ENCODE measurements at places on chromosomes 13 and 19.

GRCh38 chr13:112626124-112626523, 38.2 kb upstream of the TUBGCP3 start:
- no peak for DNase-seq

DNA sequence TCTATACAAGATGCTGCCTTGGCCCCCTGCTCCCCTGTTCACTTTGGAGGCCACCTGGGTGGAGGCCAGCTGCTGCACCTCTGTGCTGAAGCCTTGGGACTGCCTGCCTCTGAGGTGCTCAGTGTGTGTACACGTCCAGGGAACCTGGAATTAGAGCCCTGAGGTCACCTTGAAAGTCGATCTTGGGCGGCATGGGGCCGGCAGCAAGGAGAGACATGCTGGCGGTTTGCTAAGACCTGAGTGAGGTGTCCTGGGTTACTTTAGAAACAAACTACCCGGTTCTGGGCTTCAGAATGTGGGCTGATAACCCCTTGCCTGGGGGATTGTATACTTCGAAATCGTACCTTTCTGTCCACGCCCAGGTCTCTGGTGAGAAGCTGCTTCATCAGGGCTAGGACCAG, 25.5 kb downstream of the TSSK6 start:
- DNase-seq: no peak

GRCh38 chr13:45481688-45482087, 16.9 kb downstream of the COG3 start:
- no peak for DNase-seq

GRCh38 chr13:28137596-28137995, 749 bp upstream of the PAN3 start:
- DNase-seq: no peak

- DNase-seq: no peak
Measured at GRCh38 chr13:88948501-88948900, 1277.3 kb downstream of the SLITRK5 start.

DNA sequence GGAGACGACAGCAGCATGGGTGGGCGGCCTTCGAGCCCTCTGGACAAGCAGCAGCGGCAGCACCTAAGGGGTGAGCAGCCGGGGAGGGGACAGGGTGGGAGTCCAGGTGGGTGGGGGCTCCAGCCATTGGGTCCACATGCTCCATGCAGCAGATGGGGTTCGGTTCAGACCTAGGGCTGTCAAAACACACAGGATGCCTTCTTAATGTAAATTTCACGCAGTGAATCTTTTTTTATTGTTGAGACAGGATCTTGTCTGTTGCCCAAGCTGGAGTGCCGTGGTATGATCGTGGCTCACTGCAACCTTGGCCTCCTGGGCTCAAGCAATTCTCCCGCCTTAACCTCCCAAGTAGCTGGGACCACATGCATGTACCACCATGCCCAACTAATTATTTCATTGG, 15.9 kb downstream of the PGLS start:
- no peak for DNase-seq

DNA sequence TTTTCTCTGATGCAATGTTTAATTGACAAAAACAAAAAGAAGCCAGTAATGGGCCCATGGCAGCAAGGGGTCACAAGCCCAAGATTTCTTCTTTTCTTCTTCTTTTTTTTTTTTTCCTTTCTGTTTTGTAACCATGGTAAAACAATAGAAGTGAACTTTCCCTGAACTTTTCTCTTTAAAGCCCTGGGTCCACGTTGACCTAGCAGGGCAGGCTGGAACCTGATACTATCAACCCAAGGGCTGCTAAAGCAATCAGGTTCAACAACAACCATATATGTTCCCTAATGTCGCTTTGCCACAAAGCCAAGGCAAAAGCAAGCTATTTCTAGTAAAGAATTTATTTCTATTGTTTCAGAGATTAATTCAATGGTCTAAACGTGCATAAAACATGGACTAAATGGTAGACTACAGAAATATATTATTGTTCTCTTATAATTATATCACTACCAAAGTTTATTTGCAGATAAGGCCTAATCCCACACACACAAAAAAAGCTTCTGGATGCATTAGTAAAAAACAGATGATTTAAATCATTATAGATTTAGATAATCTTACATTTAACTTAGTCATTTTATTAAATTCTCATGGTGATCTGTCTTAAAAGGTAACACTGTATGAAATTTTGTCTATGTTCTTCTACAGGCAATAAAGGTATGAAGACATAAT, 153.9 kb downstream of the DACH1 start:
- peak; percentile 60 for DNase-seq

DNA sequence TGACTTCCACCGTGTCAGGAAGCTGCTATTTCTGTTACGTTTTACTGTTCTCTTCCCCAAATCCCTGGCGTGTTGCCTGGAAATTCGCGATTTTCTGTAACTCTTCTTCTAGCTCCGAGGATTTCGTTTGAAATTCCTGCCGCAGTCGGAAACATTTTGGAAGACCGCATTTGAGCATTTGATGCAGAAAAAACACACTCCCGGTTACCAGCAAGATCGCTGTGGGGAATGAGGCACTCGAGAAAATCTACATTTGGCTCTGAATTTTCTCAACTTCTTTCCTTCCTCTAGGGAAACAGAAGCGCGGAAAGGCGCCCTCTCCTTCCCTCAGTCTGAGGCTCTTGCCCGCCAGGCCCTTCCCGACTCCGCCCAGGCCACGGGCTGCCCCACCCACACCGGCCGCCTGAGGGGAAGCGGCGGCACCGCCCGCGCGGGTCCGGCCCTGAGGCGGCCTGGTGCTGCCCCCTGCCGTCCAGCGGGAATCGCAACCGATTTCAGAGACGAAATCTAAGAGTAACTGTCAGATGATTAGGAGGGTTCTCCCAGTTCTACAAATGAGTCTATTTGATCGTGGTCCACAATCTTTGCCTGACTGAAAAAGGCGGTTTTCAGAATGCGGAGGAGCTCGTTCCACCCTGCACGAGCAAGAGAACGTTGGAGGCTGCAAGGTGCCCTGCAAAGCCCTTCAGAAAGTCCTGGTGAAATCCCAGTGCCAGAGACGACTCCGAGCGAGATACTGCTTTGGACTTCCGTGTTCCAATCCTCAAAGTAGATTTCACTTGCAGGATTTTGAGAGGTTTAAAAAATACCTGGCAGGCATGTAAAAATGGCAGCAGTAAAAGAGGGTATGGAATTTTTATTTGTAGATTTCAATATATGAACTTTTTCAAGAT, 18.4 kb upstream of the TUBGCP3 start:
- DNase-seq: peak; percentile 98

DNA sequence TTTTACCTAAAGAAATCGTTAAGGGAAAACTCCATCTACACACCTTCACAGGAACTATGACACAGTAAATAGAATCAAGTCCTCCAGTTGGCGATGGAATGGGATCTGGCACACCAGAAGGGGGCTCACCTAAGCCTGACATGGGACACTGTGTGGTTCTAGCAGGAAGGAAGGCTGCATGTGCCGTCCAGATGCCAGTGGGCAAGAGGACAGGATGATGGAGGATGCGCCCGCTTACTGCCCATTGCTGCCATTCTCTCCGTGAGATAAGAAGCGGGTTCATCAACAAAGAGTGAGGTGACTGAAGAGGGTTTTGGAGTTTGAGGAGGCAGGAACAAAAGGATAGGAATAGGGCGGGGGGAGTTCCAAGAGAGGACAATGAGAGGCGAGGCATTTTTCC, 2.9 kb upstream of the CYP2F1 start:
- no peak for DNase-seq

GRCh38 chr13:90689111-90689510, 658.4 kb upstream of the MIR17HG start:
- no peak for DNase-seq

DNA sequence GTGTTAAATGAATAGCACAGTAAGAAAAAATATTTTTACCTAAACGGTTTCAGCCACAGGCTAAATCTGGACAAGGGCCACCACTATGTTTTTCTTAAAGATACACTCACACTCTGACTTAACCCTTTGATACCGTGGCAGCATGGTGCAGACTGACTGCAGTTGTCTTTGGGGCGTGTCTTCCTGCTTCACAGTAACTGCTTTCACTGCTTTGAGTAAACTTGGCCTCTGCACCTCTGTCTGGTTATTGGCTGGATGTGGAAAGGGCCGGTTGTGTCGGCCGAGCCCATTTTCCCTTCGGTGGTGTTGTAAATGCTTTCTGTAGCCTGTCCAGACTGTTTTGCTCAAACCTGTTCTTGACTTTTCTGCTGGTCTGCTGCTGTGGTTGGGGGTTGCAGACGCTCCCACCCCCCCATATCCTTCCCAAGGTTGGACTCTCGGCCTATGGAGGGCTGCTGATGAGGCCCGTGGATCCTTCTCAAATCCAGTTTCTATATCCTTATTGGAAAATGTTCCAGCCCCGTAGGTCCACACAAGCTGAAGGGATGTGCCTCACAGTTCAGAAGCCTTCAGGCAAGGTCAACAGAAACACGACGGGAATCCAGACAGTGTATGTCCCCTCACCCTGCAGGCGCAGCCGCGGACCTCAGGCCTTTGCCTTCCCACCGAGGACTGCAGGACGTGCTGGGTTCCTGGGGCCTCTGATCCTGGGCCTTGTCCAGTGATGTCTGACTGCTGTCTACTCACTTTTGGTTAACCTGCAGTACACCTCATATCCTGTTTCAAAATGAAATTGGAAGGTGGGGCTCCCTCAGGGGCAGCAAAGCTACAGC, 90.2 kb upstream of the RNF113B start:
- no peak for DNase-seq

- DNase-seq: no peak
Measured at GRCh38 chr13:32548837-32549236, 10.2 kb upstream of the N4BP2L2 start.

GRCh38 chr13:25778365-25778764, 273.5 kb downstream of the SHISA2 start:
- no peak for DNase-seq

DNA sequence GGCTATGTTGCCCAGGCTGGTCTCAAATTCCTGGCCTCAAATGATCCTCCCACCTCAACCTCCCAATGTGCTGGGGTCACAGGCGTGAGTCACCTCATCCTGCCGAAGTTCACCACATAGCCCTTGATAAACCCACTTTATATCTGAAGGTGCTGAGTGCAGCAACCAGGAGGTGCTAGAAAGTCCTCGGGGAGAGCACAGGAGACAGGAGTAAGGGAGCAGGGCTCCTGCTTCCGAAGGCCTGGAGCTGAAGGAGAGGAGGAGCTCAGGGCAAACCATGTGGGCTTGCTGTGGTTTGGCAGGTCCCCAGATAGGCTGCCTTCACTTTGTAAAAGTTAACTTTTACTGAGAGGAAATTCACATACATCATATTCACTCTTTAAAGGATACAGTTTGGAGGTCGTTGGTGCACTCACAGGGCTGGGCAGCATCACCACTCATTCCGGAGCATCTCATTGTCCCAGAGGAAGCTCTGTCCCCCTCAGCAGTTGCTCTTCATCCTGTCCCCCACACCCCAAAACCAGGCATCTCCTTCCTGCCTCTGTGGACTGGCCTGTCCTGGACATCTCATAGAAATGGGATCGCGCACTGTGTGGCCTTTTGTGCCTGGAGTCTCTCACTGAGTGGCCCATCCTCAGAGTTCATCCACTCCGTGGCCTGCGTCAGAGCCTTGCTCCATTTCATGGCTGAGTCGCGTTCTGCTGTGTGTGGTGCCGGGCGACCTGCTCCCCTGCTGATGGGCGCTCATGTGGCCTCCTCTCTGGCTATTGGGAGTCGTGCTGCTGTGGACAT, 49.5 kb downstream of the KDM4B start:
- DNase-seq: no peak

GRCh38 chr13:21948769-21949474, 278.0 kb downstream of the FGF9 start:
- no peak for DNase-seq

DNA sequence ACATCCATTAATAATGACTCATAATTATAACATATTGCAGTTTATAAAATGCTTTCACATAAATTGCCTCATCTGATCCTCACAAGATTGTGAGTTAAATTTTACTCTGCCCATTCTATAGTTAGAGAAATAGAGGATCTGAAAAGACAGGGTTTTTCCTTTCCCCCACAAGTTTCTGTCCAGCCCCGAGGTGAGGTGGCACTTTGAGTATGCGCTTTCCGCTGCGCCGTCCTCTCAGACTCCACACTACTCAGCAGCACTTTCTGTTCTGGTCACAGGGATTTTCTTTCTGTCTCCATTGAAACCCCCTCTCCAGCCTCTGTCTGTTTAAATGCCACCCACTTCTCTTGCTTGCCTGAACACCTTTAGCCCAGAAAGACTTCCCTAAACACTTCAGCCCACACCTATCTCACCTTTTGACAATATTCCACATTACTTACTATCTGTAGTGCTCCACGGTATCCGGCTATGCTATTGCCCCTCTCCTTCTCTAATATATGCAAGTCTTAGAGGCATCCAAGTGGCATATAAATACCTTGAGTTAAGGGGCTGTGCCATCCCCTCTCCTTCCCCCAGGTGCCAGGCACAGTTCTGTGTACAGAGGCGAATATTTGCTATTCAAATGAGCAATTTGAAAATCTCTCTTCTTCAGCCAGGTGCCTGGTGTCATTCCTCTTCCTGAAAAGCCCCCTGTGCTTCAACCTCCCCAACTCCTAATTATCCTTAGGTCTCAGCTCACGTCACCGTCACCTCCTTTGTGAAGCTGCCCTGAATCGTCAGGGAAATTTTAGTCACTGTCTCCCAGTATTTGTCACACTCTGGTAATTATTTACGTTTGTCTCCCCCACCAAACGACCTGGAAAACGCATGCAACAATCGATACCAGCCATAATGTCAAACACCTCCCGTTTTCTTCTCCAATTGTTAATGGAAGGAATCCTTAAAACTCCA, 268.7 kb downstream of the NHLRC3 start:
- DNase-seq: no peak

- DNase-seq: no peak
Measured at GRCh38 chr19:17767559-17767958, 16.3 kb downstream of the FCHO1 start.

DNA sequence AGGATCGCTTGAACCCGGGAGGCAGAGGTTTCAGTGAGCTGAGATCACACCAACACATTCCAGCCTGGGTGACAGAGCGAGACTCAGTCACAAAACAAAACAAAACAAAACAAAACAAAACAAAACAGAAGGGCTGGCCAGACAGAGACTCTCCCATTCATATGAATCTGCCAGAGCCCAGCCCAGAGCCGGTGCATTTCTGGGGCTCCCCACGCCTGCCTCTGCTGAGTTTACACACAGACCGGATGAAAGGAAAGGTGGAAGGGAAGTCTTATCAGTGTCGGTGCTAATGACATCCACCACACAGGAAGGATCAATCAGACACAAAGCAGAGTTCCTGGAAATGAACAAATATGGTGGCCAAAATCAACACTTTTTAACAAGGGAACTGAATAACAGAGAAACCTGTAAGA, 6.8 kb downstream of the TRAPPC6A start:
- DNase-seq: no peak

DNA sequence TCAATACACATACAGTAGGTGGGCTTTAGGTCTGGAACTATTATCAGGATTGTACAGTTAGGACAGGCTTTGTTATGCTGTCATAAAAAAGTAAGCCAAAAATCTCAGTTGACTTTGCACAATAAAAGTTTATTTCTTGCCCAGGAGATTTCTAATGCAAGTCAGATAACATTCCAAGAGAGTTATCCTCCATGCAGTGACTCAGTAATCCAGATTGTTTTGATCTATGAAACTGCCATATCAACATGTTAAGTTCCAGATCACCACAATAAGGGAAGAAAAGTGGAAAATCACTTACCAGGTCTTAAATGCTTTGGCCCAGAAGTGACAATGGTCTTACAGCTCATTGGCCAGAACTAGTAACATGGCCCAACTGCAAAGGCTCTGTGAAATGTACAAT, 636.2 kb upstream of the KLF12 start:
- DNase-seq: no peak

- peak; percentile 95 for DNase-seq
Measured at GRCh38 chr13:44436589-44437337, 63.1 kb downstream of the SERP2 start.
